ENCODE measurements at places on chromosomes 16 and 17. TPM values are rescaled to one million over a fixed set of nuclear protein-coding genes. Genes with fewer than 3 reads are reported as not detected.

Gene GRAP
- total RNA-seq, result 2.8 TPM

GRCh38 chr16:12573730-12574383 is 229.8 kb downstream of the CPPED1 start:
- peak; percentile 69 for DNase-seq

DNA sequence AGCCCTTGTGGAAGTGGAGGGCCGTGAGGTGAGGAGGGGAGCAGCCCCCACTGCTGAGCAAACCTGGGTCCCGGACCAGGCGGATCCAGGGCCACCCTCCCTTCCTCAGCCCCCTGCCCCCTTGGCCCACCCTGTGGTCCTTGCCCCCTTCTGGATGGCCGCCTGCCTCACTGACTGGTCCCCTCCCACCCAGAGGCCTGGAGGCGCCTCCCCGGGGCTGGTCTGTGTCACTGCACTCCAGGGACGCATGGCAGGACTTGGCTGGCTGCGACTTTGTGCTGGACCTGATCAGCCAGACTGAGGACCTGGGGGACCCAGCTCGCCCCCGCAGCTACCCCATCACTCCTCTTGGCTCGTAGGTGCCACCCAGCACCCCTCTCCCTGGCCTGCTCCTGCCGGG is 19.2 kb upstream of the SMIM5 start:
- DNase-seq, result peak; percentile 10

- DNase-seq, result peak; percentile 29
Observed at GRCh38 chr16:87554754-87555427, 47.4 kb upstream of the JPH3 start.

- no peak for DNase-seq
Observed at GRCh38 chr17:32141258-32141657, 1.0 kb upstream of the RHOT1 start.

- no peak for DNase-seq
Observed at GRCh38 chr16:77868478-77868877, 80.1 kb downstream of the VAT1L start.

Gene IST1
- total RNA-seq, result 148 TPM

- no peak for DNase-seq
Observed at GRCh38 chr17:34527908-34528470, 51.4 kb upstream of the TMEM132E start.

GRCh38 chr17:82434216-82434565 is 15.8 kb upstream of the OGFOD3 start:
- DNase-seq, result no peak

Gene SPIRE2
- total RNA-seq, result 2.5 TPM

- DNase-seq, result no peak
Observed at GRCh38 chr16:28182183-28182582, 29.6 kb downstream of the XPO6 start.
